NCI-H460 (cell line): ENCODE measurements at places on chromosomes 1 and 21. TPM values are rescaled to one million over a fixed set of nuclear protein-coding genes. Genes with fewer than 3 reads are reported as not detected.

Gene RAB13
- total RNA-seq = 34.8 and 34.9 TPM in 2 replicates

- DNase-seq = no peak
These were observed 164.7 kb upstream of the CHRM3 start for GRCh38 chr1:239221656-239222055.

DNA sequence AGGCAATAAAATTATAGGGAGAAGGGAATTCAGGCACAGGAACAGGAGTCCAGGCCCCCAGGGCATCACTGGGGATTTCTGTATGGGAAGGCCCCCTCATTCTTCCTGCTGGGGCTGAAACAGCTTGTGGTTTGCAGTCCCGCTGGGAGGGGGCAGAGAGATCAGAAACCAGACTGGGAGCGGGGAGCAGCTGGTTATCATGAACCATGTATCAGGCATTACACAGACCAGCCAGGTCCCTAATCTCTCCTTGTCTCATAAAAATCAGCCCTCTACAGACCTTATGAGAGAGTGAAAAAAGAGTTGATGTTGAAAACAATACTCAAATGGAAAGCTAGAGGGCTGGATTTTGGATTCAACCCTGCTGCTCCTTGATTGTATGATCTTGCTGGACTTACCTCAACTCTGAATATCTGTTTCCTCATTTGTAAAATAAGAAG is 93.4 kb upstream of the F3 start:
- DNase-seq = no peak

DNA sequence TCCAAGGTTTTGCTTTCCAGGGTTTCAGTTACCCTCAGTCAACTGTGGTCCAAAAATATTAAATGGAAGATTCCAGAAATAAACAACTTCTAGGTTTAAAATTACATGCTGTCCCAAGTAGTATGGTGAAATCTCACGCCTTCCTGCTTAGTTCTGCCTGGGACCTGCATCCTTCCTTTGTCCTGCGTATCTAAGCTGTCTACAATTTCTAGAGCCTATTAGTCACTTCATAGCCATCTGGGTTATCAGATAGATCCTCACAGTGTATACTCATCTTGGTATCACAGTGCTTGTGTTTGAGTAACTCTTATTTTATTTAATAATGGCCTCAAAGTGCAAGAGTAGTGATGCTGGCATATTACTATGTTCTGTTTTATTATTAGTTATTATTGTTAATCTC is 157.7 kb downstream of the ROR1 start:
- DNase-seq = no peak

- DNase-seq = no peak
These were observed 12.8 kb downstream of the PLEKHO1 start for GRCh38 chr1:150162582-150162861.

GRCh38 chr1:39680751-39681150 is 8.8 kb upstream of the NT5C1A start:
- no peak for DNase-seq

DNA sequence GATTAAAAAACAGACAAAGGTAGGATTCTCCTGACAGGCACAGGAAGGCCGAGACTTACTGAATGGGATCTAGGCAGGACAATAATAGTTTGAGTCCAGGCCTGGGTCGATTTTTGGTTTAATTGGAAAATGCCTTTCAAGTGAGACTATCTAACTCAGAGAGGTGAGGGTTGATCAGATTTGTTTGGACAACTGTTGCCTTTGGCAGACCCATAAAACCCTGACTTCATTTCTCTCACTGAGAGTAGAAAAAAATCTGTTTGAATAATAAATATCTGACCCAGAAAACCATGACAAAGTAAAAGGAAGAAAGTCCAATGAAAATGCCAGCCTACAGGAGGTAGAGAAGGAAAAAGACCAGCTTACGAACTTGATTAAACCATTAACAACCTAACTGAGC is 12.3 kb upstream of the SLC30A10 start:
- DNase-seq = no peak
